ENCODE measurements at places on chromosomes 5 and 9.
A peak's percentile ranks its signal among the peaks of the same experiment; 100 is the strongest.

- DNase-seq = no peak
These were observed 115.7 kb downstream of the FBXL17 start for GRCh38 chr5:108266242-108266641.

- no peak for DNase-seq
These were observed 7.7 kb downstream of the CDX1 start for GRCh38 chr5:150174285-150174684.

- no peak for DNase-seq
These were observed 4.8 kb downstream of the RETREG1 start for GRCh38 chr5:16612007-16612406.

GRCh38 chr5:88899096-88899737 is 16.2 kb upstream of the MEF2C start:
- DNase-seq = no peak

- DNase-seq = peak; percentile 67
These were observed 43.5 kb upstream of the ANKDD1B start for GRCh38 chr5:75567710-75568109.

- no peak for DNase-seq
These were observed 91.9 kb downstream of the JAKMIP2 start for GRCh38 chr5:147690595-147690994.

DNA sequence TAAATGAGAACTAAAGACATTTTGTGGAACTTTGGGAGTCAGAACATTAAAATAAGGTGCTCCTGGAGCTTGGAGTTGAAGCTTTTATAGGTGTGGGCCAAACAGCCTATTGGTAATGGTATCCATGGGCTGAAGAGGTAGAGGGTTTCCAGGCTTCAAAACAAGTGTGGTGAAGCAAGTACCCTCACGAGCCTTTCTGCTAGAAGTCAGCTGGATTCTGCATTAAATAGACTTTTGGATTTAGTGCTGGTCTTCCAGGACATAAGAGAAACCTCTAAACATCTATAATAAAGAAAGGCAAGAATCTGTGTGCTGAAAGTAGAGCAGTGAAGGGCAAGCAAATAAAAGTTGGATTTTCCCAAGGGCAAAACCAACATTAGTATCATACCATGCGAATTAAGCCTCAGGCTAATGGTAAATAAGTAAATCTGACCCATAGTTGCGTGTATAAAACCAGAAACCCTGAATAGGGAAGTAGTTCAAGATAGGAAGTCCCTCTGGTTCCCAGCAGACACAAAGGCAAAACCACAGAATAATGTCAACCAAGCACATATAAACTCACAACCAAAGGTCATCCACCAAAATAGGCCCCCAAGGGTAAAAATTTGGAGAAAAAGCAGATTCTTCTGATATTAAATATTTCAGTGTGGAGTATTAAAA is 306.3 kb downstream of the TLE4 start:
- peak; percentile 79 for DNase-seq

DNA sequence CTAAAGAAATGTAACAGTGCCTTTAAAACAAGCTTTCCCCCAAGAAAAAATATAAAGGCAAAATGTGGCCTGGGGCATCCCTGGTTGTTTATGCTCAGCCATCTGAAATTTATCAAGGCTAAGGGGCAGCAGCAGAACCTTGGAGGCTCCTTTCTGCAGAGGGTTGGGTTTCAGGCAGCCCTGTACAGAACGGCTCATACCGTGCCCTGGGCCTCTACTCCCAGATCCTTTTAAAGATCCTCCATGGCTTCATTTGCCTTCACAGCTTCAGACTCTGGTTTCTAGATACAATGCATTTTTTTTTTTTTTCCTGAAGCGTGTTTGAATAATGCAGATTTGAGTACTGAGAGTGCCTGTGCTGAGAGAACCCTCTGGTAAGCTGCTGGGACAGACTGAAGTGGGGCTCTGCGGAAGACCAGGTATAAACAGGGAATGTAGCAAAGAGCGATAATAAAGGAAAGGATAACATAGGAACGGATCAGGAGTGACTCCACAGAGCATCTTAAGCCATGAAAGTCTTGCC is 172.7 kb downstream of the DIRAS2 start:
- no peak for DNase-seq

DNA sequence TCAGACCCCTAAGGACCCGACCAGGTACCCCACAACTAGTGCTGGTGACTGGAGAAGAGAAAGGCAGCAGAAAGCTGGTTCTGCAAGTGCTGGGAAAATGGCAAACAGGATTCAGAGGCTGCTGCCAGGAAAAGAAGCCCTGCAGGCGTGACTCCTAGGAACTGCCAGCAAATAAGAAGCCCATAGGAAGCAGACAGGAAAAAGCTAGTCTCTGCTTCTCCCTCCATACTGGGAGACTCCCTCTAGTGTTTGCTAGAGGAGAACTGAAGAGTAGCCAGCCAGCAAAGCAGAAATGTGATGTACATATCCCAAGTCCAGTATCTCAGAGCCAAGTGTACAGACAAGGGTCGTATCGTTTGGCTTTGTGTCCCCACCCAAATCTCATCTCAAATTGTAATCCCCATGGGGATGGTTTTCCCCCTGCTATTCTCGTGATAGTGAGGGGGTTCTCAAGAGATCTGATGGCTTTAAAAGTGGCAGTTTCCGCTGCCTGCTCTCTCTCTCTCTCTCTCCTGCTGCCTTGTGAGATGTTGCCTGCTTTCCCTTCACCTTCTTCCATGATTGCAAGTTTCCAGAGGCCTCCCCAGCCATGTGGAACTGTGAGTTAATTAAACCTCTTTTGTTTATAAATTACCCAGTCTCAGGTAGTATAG is 38.1 kb upstream of the TUSC1 start:
- no peak for DNase-seq

DNA sequence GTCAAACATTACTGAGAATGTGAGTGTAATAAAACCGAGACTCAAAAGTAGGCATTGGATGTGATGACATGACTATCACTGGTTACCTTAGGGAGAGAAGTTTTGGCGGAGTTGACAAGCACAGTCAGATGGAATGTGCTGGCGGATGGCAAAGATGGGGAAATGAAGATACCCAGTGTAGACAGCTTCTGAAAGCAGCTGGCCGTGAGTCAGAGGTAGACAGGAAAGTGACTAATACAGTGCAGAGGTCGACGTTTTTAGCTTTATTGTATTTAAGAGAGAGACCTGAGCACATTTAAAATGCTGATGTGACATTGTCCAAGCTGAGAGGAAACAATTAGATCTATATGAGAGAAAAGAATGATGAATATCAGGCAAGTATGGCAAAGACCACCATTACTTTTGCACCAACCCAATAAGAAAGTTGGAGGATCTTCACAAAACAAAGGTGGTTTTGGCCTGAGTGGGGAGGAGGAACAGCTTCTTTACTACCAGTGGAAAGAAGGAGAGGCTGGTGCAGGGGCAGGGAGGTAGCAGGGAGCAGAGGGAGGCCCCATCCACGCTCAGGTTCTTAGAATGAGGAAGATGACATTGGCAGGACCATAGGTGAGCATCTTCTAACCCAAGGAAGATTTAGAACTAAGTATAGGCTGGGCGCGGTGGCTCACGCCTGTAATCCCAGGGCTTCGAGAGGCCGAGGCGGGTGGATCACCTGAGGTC is 36.7 kb upstream of the KCNIP1 start:
- DNase-seq = peak; percentile 75

- DNase-seq = no peak
These were observed 59.0 kb upstream of the PALM2AKAP2 start for GRCh38 chr9:109721001-109721400.

DNA sequence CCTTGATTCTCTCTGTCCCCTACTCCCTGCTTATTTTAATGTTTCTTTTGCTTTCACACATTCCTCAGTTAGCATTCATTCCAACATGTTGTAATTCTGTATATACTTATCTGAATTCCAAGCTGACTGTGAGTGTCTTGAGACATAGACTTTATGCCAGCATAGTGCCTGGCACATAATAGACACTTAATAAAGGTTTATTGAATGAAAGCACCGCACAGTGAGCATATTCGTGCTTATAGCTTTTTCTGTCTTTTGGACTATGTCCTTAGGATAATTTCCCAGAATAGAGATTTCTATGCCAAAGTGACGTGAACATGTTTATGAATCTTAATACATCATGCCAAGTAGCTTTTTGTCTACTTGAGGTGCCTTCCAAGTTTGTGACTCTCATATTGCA is 174.6 kb downstream of the CD180 start:
- DNase-seq = no peak

GRCh38 chr5:38117784-38118479 is 140.4 kb upstream of the EGFLAM start:
- DNase-seq = no peak

DNA sequence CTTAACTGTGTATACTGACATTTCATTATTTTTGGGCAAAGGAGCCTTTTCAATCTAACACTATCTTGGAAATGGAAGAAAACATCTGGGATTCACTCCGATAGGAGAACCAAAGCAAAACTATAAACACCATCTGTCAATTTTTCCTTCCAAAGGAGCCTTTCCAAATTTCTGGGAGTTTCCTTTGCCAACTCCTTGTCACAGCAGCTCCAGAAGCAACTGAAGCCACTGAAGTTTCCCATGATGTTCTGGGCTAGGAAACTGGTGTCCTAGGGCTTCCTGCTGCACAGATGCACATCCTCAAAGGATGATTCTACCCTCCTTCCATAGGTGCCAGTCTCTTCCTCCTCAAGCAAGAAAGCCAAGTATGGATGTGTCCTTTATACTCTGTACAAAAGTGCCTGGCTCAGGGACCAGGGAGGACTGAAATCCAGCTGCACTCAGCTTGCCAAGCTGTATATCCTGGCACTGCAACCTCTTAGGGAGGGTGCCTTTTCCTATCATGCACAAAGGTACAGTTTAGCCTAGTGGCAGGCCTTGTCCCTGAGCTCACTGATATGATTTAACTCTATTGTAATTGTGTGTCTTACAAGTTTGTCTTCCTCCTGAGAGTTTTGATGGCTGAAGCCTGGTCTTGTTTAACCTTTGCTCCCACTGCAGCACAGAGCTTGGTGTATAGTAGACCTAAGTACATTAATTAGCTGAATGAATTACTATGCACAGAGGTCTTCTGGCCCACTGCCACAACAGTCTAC is 8.4 kb upstream of the UBAP1 start:
- no peak for DNase-seq

DNA sequence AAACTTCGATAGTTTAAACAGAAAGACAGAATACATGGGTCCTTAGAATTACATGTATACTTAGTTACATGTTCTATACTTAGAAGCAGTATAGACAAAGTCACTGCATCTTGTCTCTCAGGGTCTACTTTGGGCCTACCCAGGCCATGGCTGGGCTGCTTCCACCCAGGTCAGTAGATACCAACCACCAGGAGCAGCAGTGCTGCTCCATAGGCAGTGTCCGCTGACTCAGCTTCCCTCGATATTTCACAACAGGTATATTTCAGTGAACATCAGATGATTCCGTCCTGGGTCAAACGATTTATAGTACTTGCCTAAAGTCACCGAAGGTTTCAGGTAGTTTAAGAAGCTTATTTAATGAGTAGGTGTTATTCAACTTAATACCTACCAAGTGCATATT is 18.0 kb downstream of the IARS1 start:
- no peak for DNase-seq

GRCh38 chr5:30891660-30892059 is 301.8 kb upstream of the CDH6 start:
- DNase-seq = no peak

- no peak for DNase-seq
These were observed 81.3 kb downstream of the STRBP start for GRCh38 chr9:123187131-123187530.

DNA sequence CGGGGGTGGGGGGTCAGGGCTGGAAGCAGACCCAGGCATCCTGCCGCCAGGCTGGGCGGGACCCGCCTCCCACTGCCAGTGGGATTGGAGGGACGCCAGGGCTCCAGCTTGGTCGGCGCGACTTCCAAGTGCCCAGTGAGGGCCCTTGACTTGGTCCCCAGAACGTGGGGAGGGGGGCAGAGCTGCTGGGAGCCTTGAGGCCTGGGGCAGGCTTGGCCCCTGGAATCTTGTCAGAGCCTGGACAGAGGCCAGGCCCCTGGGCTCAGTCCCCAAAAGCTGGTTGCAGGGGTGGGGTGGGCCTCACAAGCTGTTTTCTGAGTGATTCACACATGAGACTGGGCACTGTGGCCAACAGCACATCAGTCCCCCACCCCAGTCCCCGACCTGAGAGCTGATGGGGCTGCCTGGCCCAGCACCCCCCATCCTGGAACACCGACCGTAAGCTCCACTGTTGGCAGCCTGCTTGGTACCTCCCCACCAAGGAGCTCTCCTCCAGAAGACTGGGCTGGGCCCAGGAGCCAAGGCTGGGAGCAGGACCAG is 526 bp downstream of the CLIC3 start:
- DNase-seq = no peak

- no peak for DNase-seq
These were observed 54.9 kb downstream of the ADGRV1 start for GRCh38 chr5:90613459-90613858.

- DNase-seq = no peak
These were observed 21.0 kb upstream of the ALDH1B1 start for GRCh38 chr9:38371495-38371894.

DNA sequence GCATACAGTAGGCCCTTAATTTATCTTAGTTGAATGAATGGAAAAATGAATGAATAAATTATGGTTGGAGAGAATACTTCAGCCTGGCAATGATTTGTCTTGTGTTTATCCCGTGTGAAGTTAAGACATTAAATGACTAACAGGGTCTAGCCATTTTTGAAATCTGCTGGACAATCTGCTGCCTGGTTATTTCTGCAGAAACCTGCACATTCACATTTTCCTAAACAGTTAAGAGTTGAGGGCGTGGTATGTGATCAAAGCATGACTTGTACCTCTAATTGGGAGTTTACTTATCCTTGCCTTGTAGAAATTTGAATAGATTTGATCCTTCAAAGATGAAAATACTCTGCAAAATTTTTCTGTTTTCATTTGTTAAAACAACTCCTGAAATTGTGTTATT is 34.6 kb upstream of the NDFIP1 start:
- DNase-seq = no peak

DNA sequence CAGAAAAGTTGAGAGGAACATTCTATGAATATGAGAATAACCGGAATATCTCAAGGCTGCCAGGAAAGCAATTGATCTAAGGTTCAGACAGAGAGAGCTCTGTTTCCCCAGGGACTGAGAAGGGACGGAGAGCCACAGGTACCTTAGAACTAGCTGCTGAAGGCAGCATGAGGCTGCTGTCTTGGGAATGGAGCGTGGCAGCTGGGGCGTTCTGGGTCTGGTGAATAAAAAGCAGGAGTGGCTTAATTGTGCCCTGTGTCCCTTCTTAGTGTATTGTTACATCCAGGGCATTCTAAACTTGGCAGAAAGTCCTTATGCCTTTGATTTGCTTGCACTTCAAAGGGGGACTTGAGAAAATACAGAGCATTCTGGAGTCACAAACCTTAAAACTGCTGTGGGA is 434.5 kb downstream of the KDM4C start:
- no peak for DNase-seq

- DNase-seq = no peak
These were observed 119.1 kb downstream of the ENC1 start for GRCh38 chr5:74521401-74521800.

GRCh38 chr5:168583742-168584482 is 4.7 kb upstream of the PANK3 start:
- no peak for DNase-seq

DNA sequence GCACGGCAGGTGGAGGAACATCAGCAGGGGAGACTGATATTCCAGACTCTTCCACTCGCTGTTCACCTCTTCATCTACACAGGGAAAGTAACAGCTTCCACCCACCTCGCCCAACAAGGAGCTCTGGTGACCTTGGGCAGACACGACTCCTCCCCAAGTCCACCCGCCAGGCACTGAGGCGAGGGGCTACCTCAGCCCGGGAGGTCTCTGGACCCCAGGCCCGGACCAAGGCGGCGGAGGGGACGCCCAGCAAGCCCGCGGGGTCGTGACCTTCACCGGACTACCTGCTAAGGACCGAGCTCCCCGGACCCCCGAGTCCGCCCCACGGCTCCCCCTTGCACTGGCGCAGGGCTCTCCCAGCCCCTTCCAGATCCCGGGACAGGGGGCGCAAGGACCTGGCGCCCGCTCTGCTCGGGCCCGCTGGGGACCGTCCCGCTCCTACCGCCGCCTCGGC is 70.2 kb upstream of the LPCAT1 start:
- DNase-seq = no peak
